Activated CD4-positive, alpha-beta T cell treated with anti-CD3 and anti-CD28 coated beads, Interleukin-10, Interleukin-2, amounts not matched to agents 100 ng/mL and 50 ng/mL, durations not matched to agents 16 hours and 8 hours (primary cell): ENCODE measurements at places on chromosomes 13 and 19.

GRCh38 chr19:16920816-16921529, 32.2 kb downstream of the F2RL3 start:
- DNase-seq = no peak

DNA sequence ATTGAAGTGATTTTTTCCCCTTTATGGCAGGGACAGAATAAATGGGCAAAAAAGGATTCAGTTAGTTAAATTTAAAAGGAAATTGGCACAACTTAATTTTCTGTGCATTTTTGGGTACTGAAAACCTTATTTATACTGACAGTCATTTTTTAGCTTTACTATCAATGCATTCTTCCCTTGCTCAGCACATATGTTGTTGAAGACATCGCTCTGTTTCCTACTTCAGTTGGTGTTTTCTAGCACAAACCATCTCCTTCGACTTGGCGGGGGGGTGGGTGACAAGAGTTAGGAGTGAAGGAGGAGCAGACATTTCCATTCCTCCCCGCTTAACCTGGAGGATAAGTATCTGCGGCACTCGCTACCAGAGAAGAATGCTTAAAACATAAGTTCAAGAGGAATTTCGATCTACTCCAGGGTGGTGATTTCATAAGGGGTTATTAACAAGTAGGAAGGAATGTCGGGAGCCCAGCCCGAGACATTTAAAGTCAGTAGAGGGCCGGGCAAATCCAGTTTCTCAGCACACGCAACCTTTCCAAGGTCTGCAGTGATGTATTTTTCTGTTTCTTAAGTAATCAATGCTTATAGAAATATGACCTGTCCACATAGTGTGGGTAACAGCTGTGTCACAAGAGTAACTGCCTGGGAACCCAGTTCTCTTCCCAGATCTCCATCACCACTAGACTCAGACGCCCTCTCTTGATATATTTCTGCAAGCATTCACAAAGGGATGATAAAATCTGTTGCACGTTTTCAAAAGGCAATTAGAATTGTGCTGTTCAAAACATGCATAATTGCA, 525.8 kb downstream of the MYO16 start:
- no peak for DNase-seq

DNA sequence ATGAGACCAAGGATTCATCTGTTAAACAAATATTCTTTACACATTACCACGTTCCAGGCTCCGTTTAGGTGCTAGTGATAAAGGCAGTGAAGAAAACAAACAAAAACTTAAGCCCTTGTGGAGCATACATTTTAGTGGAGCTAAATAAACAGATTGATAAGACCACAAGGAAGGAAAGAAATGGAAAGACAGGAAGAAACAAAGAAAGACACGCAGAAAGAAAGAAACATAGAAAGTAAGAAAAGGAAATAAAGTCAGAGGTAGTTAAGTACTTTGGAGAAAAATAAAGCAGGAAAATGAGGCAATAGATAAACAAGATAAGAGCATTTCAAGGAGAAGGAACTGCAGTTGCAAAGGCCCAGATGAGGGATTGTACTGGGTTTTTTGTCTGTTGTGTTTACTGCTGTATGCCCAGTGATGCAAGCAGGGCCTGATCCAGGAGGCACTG, 998 bp downstream of the NFKBIB start:
- no peak for DNase-seq

- DNase-seq = no peak
Measured at GRCh38 chr19:23764781-23765180, 6.1 kb upstream of the ZNF681 start.

GRCh38 chr19:13281567-13282291, 131.5 kb downstream of the IER2 start:
- DNase-seq = no peak

- peak; percentile 44 for DNase-seq
Measured at GRCh38 chr13:51557875-51558612, 26.2 kb upstream of the WDFY2 start.

- DNase-seq = no peak
Measured at GRCh38 chr13:111363121-111363520, 42.7 kb downstream of the TEX29 start.

GRCh38 chr19:39923862-39924261, 10.6 kb downstream of the FCGBP start:
- DNase-seq = no peak

- DNase-seq = no peak
Measured at GRCh38 chr13:113882267-113882630, 18.4 kb upstream of the GAS6 start.

- no peak for DNase-seq
Measured at GRCh38 chr13:103528437-103528836, 462.2 kb upstream of the SLC10A2 start.

GRCh38 chr13:109172136-109172535, 542.7 kb downstream of the MYO16 start:
- no peak for DNase-seq

- DNase-seq = no peak
Measured at GRCh38 chr19:3480383-3481091, at the start of gene SMIM24. SMIM24 (minus strand) TSS chr19:3480525; CDS start chr19:3480463, 62 bp downstream.

DNA sequence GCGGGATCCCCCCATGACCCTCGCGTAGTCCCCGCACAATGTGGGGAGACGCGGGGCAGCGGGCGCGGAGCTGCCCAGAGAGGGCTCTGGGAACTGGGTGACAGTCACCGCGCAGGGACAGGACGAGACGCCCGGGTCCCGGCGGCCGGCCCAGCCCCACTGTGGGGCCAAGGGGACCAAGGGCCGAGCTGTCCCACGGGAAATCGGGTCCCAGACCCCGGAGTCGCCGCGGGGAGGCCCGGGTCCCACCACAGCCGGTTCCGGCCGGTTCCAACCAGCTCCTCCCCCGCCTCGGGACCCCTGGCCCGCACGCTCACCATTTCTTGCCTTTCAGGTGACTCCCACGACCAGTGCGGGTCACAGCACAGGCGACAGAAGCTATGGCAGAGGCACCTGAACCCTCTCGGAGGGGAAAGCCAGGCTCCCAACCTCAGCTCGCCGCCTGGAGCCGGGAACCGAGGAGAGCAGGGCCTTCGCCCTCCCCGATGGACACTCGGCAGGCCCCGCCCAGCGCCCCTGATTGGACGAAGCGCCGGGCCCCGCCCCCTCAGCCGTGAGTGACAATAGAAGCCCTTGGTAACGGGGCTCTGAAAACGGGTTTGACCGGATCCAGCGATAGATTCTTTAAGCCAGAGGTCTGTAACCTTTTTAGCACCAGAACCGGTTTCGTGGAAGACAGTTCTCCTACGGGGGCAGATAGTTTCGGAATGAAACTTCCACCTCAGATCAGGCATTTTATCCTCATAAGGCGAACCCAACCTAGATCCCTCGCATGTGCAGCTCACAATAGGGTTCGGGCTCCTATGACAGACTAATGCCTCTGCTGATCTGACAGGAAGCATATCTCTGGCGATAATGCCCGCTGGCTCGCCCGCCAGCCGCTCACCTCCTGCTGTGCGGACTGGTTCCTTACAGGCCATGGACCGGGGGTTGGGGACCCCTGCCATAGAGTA, at the start of gene ZNF433:
Gene ZNF433, minus strand, starts transcription at position 460 of the 953 bp plus-strand sequence. Its CDS starts 140 bp downstream, at position 320.
- peak; percentile 49 for DNase-seq

DNA sequence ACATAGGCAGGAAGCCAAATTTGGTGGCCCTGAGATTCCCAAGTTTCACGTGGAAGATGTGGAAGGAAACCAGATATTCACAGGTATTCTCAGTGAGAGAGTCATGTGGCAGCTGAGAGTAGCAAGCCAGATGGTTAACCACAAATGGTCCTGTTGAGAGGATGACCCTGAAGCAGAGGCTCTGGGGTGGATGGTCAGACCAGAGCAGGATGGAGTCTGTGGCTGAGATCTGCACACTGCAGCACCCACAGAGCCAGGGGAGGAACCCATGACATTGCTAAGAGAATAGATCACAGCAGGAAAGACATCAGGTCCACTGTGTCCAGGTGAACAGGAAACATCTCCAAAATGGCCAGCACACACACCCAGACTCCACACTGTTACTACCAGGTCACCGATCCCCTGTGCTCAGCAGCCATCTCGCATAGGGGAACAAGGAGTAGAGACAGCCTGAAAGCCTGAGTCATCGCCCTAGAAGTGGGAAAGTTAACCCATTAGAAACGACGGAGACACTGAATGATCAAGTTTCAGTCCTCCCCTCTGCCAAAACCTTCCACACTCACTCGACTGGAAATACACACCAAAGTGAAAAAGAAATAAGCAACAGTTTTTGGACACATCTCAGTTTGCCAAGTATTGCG, 160.0 kb downstream of the RBM26 start:
- no peak for DNase-seq

DNA sequence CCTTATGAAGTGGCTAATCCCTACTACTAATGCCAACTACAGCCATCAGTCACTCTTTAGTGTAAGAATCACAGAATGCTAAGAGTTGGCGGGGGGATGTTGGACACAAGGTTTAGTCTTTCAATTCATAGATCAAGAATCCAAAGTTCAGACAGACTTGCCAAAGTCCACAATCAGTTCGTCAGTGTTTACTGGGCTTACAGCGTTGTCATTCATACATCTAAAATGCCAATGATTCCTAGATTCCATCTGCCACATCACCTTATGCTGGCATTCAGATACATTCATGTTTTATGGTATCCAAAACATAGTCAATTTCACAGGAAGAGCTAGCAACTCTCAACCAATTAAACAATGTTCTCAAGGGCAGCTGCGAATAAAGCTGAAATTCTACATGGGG, 18.1 kb downstream of the RCBTB2 start:
- DNase-seq = no peak

- no peak for DNase-seq
Measured at GRCh38 chr19:38951187-38951586, 20.4 kb downstream of the MRPS12 start.

DNA sequence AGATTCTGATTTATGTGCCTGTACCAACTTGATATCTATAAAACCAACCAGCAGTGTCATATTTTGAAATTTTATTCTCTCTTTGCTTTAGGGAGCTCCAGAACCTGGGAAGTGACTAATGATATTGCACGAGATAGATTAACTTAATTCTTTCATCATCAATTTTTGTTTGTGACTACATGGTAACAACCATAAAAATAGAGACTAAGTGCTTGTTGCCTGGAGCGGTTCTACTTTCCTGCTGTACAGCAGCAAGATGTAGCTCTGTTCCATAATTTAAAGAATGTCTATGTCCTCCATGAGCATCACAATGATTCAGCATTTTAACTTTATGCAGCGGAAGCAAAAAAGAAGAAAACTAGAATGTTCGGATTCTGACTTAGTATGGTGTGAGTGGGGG, 275.6 kb downstream of the KLF5 start:
- no peak for DNase-seq
